ENCODE measurements at places on chromosomes 2 and 18.

DNA sequence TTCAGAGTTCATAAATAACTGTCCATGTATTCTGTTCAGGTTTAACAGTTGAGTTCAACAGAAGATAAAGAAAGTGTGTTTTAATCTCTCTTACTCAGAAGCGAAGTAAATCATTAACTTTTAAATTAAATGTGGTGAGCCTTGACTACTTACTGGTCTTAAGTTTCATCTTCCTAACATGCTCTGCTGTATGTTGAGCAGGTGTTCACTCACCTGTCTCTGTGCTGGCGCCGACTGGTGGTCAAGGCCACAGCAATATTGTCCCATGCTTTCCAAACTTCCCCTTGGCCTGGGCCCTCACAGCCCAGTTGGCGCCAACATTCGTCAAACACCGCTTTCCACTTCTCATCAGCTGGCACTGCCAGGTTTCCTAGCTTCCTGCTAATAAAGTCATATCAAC lies 17.0 kb upstream of the MPP4 start:
- DNase-seq: no peak

- DNase-seq: no peak
These were observed 21.6 kb downstream of the DARS1 start for GRCh38 chr2:135963841-135964240.

- no peak for DNase-seq
These were observed 408.7 kb downstream of the PIK3C3 start for GRCh38 chr18:42363446-42364441.

DNA sequence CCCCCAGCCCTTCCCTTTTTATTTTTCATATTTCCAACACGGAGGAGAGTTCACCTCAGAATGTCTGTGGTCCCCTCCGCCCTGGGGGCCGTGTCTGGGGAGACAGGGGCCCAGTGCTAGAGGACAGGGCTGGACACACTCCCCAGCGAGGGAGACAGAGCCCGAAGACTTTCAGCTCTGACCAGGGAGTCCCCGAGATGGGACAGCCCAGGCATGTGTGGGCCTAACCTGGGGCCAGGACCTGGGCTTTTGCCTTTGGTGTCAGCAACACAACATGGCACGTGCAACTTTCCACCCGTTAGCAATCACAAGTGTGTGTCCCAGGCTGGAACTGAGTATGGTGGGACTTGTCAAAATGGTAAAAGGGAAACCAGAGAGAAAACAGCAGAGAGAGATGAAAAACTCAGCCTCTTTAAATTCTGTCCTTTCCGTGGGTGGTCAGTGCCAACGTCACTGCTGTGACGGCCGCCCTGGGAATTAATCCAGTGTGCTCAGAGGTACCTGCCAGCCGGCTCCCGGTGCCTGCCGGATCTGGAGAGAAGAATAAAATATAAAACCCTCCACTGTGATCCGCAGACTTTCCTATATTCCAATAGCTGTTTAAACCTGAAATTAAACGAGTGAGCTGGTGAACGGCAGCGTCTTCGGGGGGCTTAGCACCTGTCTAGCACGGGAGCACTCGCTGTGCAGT lies 245.8 kb downstream of the EIPR1 start:
- no peak for DNase-seq

GRCh38 chr2:145759228-145759915 lies 1239.5 kb upstream of the ZEB2 start:
- no peak for DNase-seq

- no peak for DNase-seq
These were observed 62.2 kb downstream of the PAPOLG start for GRCh38 chr2:60818272-60818671.

GRCh38 chr2:160974803-160975202 lies 185.4 kb upstream of the TANK start:
- no peak for DNase-seq

DNA sequence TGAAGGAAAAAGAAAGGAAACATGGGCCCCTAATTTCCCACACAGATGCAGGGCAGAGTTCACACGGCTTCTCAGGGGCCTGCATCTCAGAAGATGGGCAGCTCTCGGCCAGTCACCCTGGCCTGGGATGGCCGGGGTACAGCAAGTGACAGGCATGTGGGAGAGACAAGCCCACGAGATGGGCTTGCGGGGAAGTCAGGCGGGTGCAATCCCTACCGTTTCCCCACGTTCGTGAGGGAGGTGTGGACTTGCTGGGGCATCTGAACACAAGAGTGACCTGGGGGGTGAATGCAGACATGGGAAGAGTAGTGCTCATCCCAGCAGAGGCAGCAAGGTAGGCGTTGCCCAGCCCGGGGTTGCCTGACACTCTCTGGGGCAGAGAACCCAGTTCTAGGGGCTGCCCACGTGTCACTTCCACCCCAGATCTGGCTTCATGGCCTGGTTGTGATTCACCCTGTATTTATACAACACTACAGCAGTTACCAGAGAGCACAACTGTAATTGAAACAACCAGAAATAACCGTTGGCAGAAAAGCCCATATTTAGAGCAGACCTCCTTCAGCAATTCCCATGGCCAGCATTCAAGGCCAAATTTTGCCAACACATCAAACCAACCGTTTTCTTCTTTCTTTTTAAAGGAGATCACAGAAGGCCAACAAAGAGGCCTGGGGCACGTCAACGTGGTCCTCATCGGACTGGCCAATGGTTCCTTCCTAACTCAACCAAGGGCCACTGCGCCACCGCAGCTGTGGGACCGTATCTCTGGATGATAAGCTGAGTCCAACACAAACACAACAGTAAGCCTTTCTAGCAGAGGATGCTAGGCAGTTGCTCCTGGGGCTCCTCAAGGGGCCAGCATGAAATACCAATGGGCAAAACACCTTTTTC lies 58.4 kb downstream of the PARD6G start:
- no peak for DNase-seq

GRCh38 chr18:42915299-42915698 lies 200.2 kb downstream of the RIT2 start:
- DNase-seq: no peak

DNA sequence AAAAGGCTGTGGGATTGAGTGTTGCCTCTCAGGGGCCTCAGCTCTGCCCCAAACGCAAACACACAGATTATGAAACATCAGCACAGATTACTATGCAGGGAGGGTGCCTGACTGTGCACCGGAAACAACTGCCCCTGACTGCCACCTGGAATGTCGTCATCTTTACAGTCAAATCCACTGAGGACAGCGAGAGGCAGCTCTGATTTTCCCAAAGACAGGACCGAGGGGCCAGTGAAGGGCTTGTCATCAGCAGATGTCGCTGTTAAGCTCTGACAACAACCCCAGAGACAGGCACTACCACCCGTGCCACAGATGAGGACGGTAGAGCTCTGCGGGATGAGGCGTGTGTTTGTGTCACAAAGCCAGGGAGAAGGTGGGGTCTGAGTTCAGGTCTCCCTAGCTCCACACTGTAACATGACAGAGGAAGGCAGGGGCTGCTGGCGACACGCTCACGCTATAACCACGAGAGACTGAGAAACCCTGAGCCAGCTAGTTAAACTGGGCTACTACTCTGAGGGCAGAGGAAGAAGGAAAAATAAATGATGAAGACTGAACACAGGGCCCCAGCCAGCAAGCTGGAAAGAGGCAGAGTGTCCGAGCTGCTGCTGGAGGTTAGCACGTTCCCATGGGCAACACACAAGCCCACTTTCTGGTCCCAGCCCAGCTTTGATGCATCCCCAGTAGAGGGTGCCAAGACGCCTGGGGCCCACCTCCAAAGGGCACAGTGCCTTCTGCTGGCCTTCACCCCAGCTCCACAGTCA lies 47.0 kb downstream of the PARD6G start:
- DNase-seq: no peak

- no peak for DNase-seq
These were observed 4.5 kb upstream of the MYO5B start for GRCh38 chr18:50199346-50199855.

DNA sequence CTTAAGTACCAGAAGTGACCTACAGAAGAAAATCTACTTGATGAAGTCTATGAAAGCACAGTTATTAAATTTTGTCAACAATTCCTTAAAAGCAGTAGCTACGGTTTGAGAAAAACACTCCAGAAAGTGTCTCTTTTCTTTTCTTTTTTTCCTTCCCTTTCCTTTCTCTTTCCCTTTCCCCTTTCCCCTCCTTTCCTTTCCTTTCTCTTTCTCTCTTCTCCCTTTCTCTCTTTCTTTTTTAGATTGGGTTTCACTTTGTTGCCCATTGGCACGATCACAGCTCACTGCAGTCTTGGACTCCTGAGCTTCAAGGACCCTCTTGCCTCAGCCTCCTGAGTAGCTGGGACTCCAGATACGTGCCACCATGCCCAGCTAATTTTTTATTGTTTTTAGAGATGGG lies 2.6 kb upstream of the ALMS1 start:
- no peak for DNase-seq

DNA sequence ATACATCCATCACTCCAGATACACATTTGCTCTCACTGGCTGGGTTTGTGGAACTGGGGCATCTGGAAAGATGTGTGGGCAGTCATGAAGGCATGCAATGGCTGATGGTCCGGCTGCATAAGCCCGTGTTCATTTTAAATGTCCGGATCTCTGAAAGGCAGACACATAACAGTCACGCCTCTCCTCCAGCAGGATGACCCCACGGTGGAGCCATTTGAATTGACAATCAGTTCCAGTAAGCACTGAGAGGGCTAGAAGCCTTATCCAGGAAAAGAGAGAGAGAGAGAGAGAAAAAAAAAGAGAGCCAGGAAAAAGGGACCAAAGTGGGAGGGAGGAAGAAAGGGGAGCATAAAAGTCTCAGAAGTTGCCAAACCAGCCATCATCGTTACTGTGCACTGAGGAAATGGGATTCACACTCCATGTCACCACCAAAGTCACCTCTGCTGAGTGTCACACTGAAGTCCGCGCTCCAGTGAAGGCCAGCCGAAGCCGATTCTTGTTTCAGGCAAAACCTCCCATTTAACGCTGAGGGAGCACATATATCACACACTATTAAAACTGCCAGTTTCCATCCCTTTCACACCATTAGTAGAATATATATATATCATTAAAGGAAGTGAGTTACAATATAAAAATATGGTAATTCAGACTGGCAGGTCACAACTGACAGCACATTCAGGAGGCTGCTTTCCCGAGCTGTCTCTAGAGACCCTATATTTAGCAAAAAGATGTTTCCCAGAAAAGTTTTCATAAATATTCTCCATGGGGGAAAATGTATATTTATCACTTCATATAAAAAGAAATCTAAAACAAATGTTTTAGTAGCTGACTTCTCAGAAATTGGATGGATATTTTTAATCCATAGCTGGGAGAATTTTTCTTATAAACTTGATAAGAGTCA lies 142.0 kb downstream of the ACTR3 start:
- DNase-seq: no peak

All from neuronal stem cell (in vitro differentiated cells).